ENCODE measurements at places on chromosomes 16 and 17.
A peak's percentile ranks its signal among the peaks of the same experiment; 100 is the strongest.

DNA sequence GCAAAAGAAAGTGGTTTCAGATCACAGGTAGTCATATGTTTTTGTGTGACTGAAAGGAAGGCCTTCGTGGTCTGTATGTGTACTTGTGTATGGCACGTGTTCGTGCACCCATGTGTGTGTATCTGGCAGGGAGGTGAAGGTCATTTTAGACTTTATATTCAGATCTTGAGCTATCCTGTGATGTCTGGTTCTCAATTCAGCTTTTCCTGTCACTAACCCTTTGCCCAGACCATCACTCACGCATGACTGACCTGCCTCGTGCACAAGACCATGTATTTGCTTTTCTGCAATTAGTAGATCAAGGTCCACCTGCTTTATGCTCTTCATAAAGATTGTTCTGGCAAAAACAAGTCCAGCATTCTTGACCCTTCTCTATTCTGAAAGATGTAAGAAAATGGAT lies 139.7 kb upstream of the MAF start:
- DNase-seq = no peak

DNA sequence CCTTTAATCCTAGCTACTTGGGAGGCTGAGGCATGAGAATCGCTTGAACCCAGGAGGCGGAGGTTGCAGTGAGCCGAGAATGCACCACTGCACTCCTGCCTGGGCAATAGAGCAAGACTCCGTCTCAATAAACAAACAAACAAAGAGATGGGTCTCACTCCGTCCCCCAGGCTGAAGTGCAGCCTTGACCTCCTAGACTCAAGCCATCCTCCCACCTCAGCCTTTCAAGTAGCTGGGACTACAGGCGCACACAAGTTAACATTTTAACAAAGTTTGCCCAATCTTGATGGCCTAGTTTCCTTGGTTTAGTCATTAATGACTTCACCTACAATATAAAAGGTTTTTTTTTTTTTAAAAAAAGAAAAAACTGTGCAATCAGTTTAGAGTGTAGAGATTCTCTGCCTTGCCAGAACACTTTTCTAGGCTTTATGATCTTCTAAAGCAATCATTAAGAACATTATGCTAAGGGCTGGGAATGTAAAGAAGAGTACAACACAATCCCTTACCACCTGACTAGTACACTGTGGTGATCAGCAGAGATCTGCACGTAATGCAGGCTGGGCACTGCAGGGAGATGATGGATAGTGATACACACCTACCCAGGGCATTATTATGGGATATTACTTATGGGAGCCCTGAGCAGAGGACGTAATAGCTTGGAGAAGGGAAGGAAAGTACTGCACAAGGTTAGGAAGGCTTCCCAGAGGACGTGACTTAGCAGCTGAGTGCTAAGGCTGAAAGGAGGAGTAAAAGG lies 6.9 kb downstream of the GOT2 start:
- no peak for DNase-seq

GRCh38 chr16:49474741-49475140 lies 101.1 kb downstream of the C16orf78 start:
- no peak for DNase-seq

DNA sequence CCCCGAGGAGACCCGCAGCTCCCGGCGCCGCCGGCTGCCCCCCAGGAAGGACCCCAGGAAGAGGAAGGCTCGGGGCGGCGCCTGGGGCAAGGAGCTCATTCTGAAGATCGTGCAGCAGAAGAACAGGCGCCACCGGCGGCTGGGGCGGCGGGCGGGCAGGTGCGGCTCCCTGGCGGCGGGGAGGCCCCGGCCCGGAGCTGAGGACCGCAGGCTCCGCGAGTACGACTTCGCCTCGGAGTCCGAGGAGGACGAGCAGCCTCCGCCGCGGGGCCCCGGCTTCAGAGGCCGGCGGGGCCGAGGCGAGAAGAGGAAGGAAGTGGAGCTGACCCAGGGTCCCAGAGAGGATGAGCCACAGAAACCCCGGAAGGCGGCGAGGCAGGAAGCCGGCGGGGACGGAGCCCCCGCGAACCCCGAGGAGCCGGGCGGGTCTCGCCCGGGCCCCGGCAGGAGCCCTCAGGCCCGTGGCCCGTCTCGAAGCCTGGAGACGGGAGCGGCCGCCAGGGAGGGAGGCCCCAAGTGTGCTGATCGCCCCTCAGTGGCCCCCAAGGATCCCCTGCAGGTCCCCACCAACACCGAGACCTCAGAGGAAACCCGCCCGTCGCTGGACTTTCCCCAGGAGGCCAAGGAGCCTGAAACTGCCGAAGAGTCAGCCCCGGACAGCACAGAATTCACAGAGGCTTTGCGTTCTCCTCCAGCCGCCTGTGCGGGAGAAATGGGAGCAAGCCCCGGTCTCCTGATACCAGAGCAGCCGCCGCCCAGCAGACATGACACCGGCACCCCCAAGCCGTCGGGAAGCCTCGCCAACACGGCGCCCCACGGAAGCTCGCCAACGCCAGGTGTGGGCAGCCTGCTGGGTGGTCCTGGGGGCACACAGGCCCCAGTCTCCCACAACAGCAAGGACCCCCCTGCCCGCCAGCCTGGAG lies 22.3 kb upstream of the ZFPM1 start:
- peak; percentile 66 for DNase-seq

DNA sequence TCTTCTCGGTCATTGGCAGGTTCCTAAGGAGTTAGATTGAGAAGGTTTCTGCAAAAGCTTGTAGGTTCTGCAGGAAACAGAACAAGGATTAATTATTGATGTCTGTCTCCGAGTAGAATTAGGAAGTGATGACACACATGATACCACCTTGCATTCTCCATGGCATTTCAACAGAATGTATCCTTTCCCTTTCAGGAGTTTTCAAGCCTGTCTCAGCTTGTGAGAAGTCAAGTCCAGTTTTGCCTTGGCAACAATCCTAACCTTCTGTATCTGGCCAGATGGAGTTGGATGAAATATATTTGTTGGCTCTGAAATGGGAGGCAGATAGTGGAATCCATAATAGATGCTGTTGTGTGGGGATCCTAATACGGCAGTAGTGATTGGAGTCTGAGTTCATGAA lies 235.5 kb downstream of the SHISA9 start:
- DNase-seq = no peak

DNA sequence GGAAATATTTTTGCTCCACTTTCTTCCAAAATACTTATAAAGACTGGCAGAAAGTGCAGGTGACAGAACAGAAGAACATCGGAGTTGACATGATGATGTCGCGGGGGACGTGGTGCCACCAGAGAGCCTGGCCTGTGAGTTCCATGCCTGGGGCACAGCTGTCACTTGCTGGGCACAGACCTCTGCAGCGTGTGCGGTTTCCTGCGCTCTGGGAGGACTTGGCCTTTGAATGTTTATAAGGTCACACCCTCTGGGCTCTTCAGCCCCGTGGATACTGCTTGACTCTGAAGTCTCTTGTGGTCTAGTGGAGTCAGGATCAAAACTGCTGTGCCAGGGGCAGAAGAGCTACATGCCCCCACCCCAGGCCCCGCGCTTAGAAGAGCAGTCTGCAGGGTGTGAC lies 357.9 kb downstream of the SLC39A11 start:
- DNase-seq = no peak

DNA sequence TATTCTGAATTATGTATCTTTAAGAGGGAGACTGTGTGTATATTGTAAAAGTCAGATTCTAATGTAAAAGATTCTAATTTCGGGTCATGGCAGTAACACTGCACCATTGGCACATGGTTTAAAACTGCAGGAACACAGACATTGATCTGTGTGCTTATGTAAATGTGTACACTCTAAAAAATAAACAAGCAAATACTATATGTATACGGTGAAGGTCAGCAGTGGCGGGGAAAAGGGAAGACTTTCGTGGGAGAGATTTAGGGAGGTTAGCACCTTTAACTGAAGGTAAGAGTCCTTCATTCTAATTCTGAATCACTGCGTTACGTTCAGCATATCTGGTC lies 157.8 kb upstream of the FAM20A start:
- DNase-seq = no peak

GRCh38 chr16:53672461-53672860 lies 31.2 kb downstream of the RPGRIP1L start:
- DNase-seq = no peak

DNA sequence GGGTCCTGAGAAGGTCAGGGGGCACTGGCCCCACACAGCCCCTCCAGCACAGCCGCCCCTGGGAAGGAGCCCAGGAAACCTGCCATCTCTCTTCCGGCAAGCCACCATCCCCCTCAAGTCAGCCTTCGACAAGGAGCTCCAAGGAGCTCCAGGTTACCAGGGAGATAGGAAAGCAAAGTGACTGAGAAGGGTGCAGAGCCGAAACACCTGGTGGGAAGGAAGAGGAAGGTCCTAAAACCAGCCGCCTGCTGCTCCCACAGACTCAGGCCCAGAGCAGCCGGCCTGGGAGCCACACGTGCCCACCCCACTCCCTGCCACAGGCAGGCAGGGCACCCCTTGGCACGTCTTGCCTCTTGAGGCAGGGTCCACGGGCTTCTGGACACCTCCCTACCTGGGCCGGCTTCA lies 80.7 kb downstream of the TIMM22 start:
- no peak for DNase-seq

GRCh38 chr17:74465378-74466110 lies 890 bp upstream of the CD300A start:
- DNase-seq = no peak

DNA sequence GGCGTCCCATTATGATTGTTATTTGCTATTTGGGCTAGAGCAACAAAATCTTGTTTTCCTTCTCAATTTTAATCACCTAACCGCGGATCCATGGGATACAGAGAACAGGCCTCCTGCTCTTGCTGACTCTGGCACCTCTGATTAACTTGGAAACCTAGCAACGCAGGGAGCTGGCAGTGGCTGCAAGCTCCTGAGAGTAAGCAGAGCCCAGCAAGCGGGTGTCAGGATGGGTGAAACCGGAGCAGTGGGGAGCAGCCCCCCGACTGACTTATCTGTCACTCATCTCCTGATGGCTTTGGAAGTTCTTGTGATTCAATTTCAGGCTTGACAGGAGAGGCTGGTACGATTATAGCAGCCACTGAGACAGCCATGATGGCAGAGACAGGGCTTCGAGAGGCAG lies 45.5 kb upstream of the CDC42EP4 start:
- DNase-seq = no peak

GRCh38 chr17:33381201-33381600 lies 88.1 kb upstream of the ASIC2 start:
- DNase-seq = no peak

GRCh38 chr17:75404731-75405364 lies 630 bp downstream of the GRB2 start:
- DNase-seq = peak; percentile 61

DNA sequence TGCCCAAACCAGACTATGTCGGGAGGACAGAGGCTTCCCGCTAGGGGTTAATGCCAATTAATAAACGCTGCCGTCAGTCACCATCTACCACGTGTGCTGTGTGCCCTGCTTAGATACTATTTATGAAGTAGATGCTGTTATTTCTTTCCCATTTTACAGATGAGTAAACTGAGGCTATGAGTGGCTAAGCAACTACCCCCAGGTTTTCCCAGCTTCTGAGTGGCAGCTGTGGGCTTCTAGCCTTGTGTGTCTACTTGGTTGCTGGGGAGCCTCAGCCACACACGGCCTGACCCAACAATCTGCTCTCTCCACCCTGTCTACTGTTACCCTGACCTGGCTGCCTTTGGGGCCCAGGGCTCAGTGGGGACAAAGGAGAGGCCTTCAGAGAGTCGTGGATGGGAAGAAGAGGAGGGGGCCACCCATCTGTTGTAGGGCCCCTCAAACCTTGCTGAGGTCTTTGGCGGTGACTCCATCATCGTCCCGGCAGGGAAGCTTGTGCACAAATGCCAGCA lies 7.1 kb downstream of the GIT1 start:
- no peak for DNase-seq

- peak; percentile 48 for DNase-seq
These were observed 28.2 kb upstream of the ADGRG1 start for GRCh38 chr16:57600048-57600835.

- peak; percentile 68 for DNase-seq
These were observed 4.5 kb upstream of the TSPOAP1 start for GRCh38 chr17:58332778-58333735.

- peak; percentile 81 for DNase-seq
These were observed 37.2 kb upstream of the ADGRG1 start for GRCh38 chr16:57591086-57591869.

GRCh38 chr17:2412561-2413021 lies 11.7 kb upstream of the MNT start:
- no peak for DNase-seq

DNA sequence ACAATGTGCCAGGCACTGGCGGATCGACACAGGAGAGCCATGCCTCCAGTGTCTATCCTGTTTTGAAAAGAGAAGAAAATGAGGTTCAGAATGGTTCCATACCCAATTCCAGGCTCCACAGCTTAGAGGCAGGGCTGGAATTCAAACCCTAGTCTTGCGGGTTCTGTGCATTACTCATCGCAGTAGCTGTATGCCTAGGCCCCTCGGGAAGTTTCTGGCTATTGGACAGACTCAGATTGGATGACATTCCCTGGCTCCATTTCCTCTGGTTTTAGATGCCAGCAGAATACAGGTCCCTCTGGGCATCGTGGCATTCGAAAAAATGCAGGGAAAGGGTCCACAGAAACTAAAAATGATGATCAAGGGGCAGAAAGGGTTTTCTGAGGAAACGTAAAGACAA lies 184.7 kb downstream of the COPRS start:
- DNase-seq = no peak

DNA sequence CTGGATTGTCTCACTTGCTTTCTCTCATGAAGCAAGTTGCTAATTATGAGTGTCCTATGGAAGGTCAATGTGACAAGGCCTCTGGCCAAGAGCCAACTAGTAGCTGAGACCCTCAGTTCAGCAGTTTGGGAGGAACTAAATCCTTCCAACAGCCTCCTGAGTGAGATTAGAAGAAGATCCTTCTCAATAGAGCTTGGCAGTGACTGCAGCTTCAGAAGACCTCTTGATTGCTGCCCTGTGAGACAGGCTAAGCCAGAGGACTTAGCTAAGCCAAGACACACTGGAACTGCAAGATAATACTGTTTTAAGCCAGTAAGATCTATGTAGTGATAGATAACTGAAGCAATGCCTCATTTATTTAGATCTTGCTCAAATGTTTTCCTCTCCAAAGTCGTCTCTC lies 34.3 kb downstream of the PCTP start:
- DNase-seq = no peak

- DNase-seq = no peak
These were observed 4.7 kb upstream of the PIPOX start for GRCh38 chr17:29038085-29038795.

- peak; percentile 46 for DNase-seq
These were observed 22.7 kb downstream of the FAM83G start for GRCh38 chr17:18981642-18982424.

- DNase-seq = no peak
These were observed 470 bp upstream of the GGT6 start for GRCh38 chr17:4560837-4561256.

GRCh38 chr17:58232707-58233156 lies 5.7 kb upstream of the LPO start:
- DNase-seq = no peak
